ENCODE measurements at places on chromosomes 2 and 18. TPM values are rescaled to one million over a fixed set of nuclear protein-coding genes. Genes with fewer than 3 reads are reported as not detected.

- no peak overlapping the region for H3K4me3 ChIP-seq
- H3K4me1 ChIP-seq: no peaks in the 10 kb centered on the region
- H3K36me3 ChIP-seq: no peaks in the 10 kb centered on the region
Observed at GRCh38 chr2:191198271-191198670, 46.9 kb upstream of the MYO1B start.

GRCh38 chr2:20583425-20583881 is 67.4 kb downstream of the HS1BP3 start:
- no peaks in the 10 kb centered on the region for H3K27me3 ChIP-seq
- DNase-seq: no peak
- peak overlapping the region; percentile 81 for H3K27ac ChIP-seq
- H3K4me3 ChIP-seq: no peak overlapping the region
- no peaks in the 10 kb centered on the region for H3K36me3 ChIP-seq

GRCh38 chr2:201343559-201343958 is 13.6 kb downstream of the FLACC1 start:
- H3K4me3 ChIP-seq: no peak overlapping the region
- no peaks in the 10 kb centered on the region for H3K4me1 ChIP-seq
- H3K36me3 ChIP-seq: no peaks in the 10 kb centered on the region
- DNase-seq: no peak
- H3K27me3 ChIP-seq: no peaks in the 10 kb centered on the region

- no peak overlapping the region for H3K4me3 ChIP-seq
- H3K27ac ChIP-seq: no peak overlapping the region
- H3K27me3 ChIP-seq: no peaks in the 10 kb centered on the region
- no peaks in the 10 kb centered on the region for H3K36me3 ChIP-seq
- no peak for DNase-seq
Observed at GRCh38 chr2:903223-903900, 47.3 kb upstream of the SNTG2 start.

GRCh38 chr2:135246711-135247270 is 194.7 kb downstream of the RAB3GAP1 start:
- no peak overlapping the region for H3K27ac ChIP-seq
- no peak for DNase-seq
- H3K4me1 ChIP-seq: no peaks in the 10 kb centered on the region
- H3K4me3 ChIP-seq: no peak overlapping the region
- no peaks in the 10 kb centered on the region for H3K36me3 ChIP-seq

GRCh38 chr18:33576999-33577646 is 896 bp upstream of the ASXL3 start:
- H3K27me3 ChIP-seq: no peaks in the 10 kb centered on the region
- no peak for DNase-seq
- peak overlapping the region; percentile 78 for H3K4me3 ChIP-seq
- H3K27ac ChIP-seq: peak overlapping the region; percentile 93
- H3K36me3 ChIP-seq: no peaks in the 10 kb centered on the region

GRCh38 chr2:97908208-97908676 is 87.5 kb downstream of the TMEM131 start:
- no peaks in the 10 kb centered on the region for H3K27me3 ChIP-seq
- peaks cover 20% of the 10 kb centered on the region for H3K4me1 ChIP-seq
- no peak overlapping the region for H3K27ac ChIP-seq
- DNase-seq: no peak

DNA sequence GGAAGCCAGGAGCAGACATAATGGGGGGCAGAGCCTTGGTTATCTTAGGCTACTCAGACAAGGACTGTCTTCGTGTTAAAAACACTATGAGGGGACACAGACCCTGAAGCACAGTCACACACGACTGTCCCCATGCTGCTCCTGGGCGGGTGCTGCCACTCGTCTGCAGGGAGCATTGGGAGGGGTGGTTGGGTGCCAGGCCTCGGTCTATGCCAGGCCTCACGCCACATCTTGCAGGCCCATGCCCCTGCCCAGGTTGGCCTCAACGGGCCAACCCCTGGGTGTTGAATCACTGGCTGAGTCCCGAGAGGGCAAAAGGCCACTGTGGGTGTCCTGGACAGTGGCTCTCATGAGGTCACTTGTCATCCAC is 97.9 kb downstream of the USP40 start:
- no peaks in the 10 kb centered on the region for H3K36me3 ChIP-seq
- H3K4me3 ChIP-seq: no peak overlapping the region
- H3K4me1 ChIP-seq: no peaks in the 10 kb centered on the region
- H3K27me3 ChIP-seq: no peaks in the 10 kb centered on the region

- no peak for DNase-seq
- no peaks in the 10 kb centered on the region for H3K27me3 ChIP-seq
- no peaks in the 10 kb centered on the region for H3K36me3 ChIP-seq
- no peak overlapping the region for H3K4me3 ChIP-seq
Observed at GRCh38 chr2:75986617-75987016, 275.9 kb upstream of the GCFC2 start.

- no peaks in the 10 kb centered on the region for H3K27me3 ChIP-seq
- DNase-seq: no peak
- no peak overlapping the region for H3K4me3 ChIP-seq
- no peak overlapping the region for H3K27ac ChIP-seq
Observed at GRCh38 chr2:157443090-157443489, 799 bp downstream of the CYTIP start.

DNA sequence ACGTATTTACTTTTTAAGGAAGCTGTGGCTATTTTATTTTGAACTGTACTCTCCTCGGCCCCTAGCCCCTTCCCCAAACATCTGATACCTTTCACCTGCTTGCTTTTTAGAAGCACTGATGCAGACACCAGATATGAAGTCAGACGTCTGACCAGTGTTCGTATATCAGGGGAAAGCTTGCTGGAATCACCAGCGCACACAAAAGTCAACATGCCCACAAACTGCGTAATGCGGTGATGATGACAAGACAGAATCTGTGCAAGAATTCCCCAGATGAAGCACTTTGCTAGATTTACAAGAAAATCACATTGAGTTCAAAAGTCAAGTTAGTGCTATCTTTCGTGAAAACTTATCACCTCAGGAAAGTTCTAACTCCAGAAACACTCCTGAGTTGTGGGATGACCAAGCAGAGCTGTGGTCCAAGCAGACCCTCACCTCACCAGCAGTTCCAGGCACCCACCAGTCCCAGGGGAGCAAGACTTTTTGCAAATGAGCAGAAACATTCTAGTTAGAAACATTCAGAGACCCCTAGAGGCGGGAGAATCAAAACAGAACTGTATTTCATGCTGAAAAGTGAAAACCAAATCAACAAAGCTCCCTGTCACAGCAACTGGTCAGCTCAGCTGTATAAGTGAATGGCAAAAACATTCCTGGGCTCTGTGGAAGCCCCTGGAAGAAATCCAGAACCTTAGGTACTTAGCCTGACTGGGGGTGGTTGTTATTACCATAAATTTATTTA is 55.7 kb downstream of the INO80C start:
- DNase-seq: no peak
- H3K4me1 ChIP-seq: no peaks in the 10 kb centered on the region
- no peaks in the 10 kb centered on the region for H3K27me3 ChIP-seq

GRCh38 chr2:223613017-223613950 is 11.1 kb upstream of the SCG2 start:
- H3K27ac ChIP-seq: peak overlapping the region; percentile 68
- no peak overlapping the region for H3K4me3 ChIP-seq
- H3K27me3 ChIP-seq: peaks cover 4% of the 10 kb centered on the region
- H3K36me3 ChIP-seq: no peaks in the 10 kb centered on the region

- no peak overlapping the region for H3K27ac ChIP-seq
- no peaks in the 10 kb centered on the region for H3K27me3 ChIP-seq
- no peaks in the 10 kb centered on the region for H3K4me1 ChIP-seq
- H3K36me3 ChIP-seq: no peaks in the 10 kb centered on the region
Observed at GRCh38 chr2:120094795-120095194, 81.9 kb downstream of the EPB41L5 start.

GRCh38 chr18:2223849-2224248 is 347.5 kb downstream of the METTL4 start:
- H3K36me3 ChIP-seq: no peaks in the 10 kb centered on the region
- no peaks in the 10 kb centered on the region for H3K27me3 ChIP-seq
- H3K4me1 ChIP-seq: peaks cover 6% of the 10 kb centered on the region
- peak; percentile 58 for DNase-seq
- no peak overlapping the region for H3K4me3 ChIP-seq
- no peak overlapping the region for H3K27ac ChIP-seq

- H3K36me3 ChIP-seq: no peaks in the 10 kb centered on the region
- no peak overlapping the region for H3K27ac ChIP-seq
- no peak for DNase-seq
- H3K4me3 ChIP-seq: no peak overlapping the region
Observed at GRCh38 chr18:77776104-77776503, 526.5 kb downstream of the GALR1 start.

DNA sequence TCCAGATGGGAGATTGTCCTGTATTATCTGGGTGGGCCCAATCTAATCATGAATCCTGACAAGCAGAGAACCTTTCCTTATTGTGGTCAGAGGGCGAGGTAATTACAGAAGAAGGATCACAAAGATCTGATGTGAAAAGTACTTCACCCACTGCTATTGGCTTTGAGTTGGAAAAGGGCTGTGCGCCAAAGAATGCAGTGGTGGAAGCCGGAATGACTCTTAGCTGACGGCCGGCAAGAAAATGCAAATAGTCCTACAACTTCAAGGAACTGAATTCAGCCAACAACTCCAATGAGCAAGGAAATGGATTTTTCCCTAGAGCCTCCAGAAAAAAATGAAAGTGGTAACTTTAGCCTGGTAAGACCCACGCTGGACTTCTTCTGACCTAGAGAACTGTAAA is 67.3 kb downstream of the CTNNA2 start:
- no peak overlapping the region for H3K27ac ChIP-seq
- H3K36me3 ChIP-seq: no peaks in the 10 kb centered on the region
- H3K27me3 ChIP-seq: no peaks in the 10 kb centered on the region
- no peak for DNase-seq
- no peaks in the 10 kb centered on the region for H3K4me1 ChIP-seq

DNA sequence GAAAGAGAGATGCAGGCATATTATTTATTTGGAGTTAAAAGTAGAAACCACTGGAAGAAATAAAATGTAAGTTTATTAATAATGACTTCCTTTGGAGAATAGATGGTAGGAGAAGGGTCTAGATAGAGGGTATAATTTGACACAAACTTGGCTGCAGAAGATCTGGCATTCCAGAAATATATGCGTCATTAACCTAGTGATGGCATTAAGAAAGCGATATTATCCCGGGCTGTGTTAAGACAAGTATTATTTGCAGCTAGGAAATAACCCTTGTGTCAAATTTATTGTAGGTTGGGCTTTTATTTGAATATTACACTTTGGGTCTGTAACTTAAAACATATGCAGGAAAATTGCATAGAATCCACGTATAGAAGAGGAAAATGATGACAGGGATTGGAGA is 389.5 kb downstream of the MTX2 start:
- H3K36me3 ChIP-seq: no peaks in the 10 kb centered on the region
- peaks cover 3% of the 10 kb centered on the region for H3K27me3 ChIP-seq
- DNase-seq: no peak

DNA sequence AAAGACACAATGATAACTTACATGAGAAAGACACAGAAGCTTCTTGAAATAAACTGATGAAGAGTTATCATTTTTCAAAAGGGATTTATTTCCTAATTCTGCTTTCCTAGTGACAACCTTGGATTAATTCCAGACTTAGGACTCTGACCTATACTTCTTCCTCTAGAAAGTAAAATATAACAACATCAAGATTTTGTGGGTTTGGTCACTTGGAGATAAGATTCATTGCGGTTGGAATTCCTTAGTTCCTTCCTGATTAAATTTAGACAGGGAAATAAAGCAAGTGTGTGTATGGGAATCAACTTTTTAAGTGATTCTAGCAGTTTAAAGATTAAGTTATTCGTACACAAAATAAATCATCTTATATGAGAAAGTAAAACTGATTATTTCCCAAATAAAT is 208.4 kb upstream of the CCDC150 start:
- H3K4me3 ChIP-seq: no peak overlapping the region
- no peaks in the 10 kb centered on the region for H3K4me1 ChIP-seq
- H3K27me3 ChIP-seq: no peaks in the 10 kb centered on the region

DNA sequence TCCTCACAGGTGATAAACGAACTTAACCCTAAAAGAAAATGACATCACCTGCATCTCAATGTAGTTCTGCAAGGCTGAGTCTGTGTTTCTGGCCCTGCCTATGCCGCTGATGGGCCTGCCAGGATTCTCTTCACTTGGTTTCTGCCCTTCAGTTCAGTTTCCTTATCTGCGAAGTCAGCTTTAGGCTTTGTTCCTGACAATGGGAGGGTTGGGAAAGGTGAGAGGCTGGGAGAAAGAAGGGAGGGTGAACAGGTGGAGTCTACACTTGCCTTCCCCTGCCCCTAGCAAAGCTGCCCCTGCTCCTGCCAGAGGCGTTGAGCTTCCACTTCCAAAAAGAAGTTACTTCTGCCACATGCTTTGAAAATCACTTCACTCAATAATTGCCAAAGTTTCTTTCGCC is 124.0 kb upstream of the APCDD1 start:
- H3K4me3 ChIP-seq: no peak overlapping the region
- H3K36me3 ChIP-seq: no peaks in the 10 kb centered on the region
- H3K4me1 ChIP-seq: no peaks in the 10 kb centered on the region

- H3K4me3 ChIP-seq: no peak overlapping the region
- DNase-seq: peak; percentile 63
- H3K36me3 ChIP-seq: no peaks in the 10 kb centered on the region
- H3K27me3 ChIP-seq: no peaks in the 10 kb centered on the region
- peak overlapping the region; percentile 52 for H3K27ac ChIP-seq
Observed at GRCh38 chr18:48548011-48548771, 9.4 kb downstream of the CTIF start.

DNA sequence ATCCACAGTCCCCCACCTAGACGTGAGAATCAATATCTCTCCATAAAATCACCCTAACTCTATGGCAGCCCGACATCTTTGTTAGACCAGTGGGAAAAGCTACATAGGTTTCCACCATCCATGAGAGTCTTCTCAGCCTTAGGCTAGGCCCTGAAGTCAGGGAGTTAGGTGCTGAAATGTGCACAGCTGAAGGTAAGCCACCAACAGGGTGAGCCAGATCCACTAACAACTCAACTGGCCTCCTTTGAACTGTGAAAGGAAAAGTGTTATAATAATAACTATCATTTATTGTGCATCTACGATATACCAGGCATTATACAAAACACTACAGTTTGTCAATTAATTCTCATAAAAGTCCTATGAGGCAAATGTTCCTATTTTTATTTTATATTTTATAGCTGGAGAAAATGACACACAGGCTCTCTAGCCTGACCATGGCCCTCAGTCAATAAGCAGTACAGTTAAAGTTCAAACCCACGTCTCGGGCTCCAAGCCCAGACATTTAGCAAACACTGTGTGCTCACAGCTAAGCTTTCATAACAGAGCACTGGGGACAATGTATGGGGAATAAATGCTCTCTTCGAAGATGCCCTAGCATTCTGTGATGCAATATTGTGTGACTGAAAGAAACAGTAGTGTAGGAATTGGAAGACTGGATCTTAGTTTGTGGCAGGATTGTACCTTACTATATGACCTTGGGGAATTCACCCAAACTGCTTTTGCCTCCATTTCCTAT is 11.2 kb upstream of the CYP27C1 start:
- H3K4me3 ChIP-seq: no peak overlapping the region
- H3K27me3 ChIP-seq: no peaks in the 10 kb centered on the region
- peaks cover 2% of the 10 kb centered on the region for H3K4me1 ChIP-seq
- DNase-seq: no peak

- no peaks in the 10 kb centered on the region for H3K36me3 ChIP-seq
- H3K4me3 ChIP-seq: no peak overlapping the region
- no peaks in the 10 kb centered on the region for H3K27me3 ChIP-seq
- no peaks in the 10 kb centered on the region for H3K4me1 ChIP-seq
- no peak overlapping the region for H3K27ac ChIP-seq
Observed at GRCh38 chr2:138185827-138186226, 221.6 kb downstream of the HNMT start.

ZBTB7C gene
- polyA plus RNA-seq: 1.1 TPM

ACTG2 gene
- polyA plus RNA-seq: 44.5 TPM

CHST9 gene
- 9.8 TPM for polyA plus RNA-seq

ALPI gene
- polyA plus RNA-seq: 2.7 TPM

PRPF40A gene
- polyA plus RNA-seq: 101 TPM

CXCR4 gene
- polyA plus RNA-seq: 2.4 TPM

IL1RN gene
- polyA plus RNA-seq: 4.5 TPM

Data from hepatocyte (in vitro differentiated cells).